Lower lobe of right lung (tissue), 2 donors: ENCODE measurements at places on chromosomes 11 and 22.

DNA sequence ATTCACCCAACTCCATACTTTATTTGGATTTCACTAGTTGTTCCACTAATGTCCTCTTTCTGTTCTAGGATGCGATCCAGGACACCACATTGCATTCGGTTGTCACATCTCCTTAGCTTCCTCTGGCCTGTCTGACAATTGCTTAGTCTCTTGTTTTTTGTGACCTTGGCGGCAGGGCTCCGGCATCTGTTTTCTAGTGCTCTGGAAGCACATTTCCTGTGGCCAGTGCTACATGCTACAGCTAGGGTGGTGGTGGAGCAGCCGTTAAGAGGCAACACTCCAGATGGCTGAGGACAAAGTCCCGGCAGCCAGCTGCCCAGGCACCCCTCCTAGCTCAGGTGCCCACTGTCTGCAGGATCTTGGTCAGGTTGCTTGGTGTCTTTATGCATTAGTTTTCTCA is 6.8 kb downstream of the STX3 start:
- DNase-seq = no peak

GRCh38 chr11:68266936-68267880 is 4.6 kb downstream of the C11orf24 start:
- no peak for DNase-seq

DNA sequence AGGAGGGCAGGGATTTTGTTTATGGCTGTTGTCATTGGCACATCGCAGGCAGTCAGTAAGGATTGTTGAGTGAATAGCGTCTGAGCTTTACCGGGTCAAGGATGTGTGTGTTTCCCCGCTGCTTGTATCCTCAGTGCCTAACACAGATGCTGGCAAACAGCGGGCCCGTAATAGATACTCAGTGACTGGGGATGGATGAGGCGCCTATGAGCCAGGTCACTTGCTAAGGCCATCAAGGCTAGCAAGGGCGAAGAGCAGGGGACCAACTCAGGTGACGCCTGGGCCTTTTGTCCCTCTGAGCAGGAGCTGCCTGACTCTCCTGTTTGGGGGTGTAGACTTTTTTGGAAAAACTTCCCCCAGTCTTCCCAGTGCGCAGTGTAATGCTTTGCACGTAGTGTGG is 118.1 kb downstream of the HIPK3 start:
- no peak for DNase-seq

- peak; percentile 30 for DNase-seq
Measured at GRCh38 chr11:69434471-69434931, 47.0 kb upstream of the LINC01488 start.

GRCh38 chr11:111982019-111982464 is 43.2 kb upstream of the DLAT start:
- peak; percentile 75 for DNase-seq

DNA sequence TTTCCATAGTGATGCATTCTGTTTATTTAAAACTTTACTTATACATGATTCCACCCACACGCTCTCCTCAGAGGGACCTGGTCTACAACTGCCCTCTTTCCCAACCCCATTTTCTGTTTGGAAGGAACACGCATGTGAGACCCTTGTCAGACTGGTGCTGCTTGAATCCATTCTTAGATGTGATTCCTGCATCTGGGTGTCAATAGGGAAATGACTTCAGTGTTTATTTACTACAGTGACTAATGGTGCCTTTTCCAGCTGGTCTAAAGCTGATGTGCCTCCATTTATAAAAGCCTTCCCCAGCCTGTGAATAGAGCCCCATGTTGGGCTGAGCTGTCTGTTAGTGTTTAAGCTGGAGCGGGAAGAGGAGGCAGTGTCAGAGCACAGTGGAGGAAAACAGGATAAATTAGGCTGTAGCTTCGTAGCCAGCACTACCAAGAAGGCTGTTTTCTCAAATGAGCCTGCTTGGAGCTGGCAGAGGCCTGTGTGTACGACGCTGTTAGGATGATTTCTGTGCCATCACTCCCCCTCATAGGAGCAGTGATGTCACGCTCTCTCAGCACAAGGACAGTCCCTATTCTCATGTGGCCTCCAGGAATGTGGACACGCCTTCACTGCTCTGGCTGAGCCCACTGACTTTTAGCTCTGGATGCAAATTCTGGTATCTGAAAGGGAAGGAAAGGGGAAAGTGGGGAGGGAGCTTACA is 18.9 kb upstream of the C11orf96 start:
- DNase-seq = no peak

DNA sequence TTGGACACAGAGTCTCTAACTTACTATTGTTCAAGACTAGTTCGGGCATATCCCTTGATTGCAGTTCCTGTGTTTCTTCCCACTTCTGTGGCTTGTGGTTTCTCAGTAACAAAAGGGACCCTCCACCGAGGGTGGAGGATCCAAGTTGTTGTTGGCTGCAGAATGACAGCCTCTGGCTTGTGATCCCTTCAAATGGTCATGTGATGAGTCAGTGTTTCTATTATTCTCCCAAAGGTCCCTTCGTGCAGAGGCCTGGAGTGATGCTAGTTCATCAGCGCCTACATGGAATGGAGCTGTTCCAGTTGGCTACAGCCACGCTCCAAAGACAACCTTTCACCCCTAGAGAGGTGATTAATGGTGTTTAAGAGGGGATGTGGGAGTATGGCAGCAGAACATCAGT is 2.6 kb upstream of the VWCE start:
- DNase-seq = no peak

GRCh38 chr22:17085277-17086181 is 729 bp downstream of the IL17RA start:
- DNase-seq = peak; percentile 73

GRCh38 chr11:130705670-130706421 is 210.4 kb downstream of the SNX19 start:
- no peak for DNase-seq

- no peak for DNase-seq
Measured at GRCh38 chr22:37084385-37084784, 25.1 kb downstream of the TMPRSS6 start.

DNA sequence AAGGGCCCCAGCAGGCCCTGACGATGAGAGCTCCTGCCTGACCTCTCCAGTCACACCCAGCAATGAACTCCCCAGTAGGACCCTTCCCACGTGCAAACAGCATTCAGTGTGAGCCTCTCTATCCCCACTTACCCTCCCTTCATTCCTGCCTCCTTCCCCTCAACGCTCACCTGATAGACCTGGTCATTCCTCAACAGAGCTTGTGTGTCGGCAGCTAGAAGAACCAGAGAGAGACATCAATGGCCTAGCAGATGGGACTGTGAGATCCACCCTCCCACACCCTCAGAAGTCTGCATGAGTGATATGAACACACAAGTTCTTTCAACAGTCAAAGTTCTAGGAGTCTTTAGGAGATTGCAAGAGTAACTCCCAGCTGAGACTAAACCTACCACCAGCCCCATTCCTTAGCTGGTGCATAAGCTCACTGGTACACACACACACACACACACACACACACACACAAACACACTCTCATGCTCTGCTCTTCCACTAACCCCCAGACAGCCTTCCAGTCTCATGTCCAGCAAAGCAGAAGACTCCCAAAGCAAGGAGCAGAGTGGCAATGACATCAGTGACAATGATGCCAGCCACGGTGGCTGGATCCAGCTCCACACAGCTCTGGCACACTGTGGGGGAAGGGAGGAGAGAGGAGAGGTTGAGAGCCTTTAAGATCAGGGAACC is 3.1 kb downstream of the CD3D start:
- DNase-seq = no peak

DNA sequence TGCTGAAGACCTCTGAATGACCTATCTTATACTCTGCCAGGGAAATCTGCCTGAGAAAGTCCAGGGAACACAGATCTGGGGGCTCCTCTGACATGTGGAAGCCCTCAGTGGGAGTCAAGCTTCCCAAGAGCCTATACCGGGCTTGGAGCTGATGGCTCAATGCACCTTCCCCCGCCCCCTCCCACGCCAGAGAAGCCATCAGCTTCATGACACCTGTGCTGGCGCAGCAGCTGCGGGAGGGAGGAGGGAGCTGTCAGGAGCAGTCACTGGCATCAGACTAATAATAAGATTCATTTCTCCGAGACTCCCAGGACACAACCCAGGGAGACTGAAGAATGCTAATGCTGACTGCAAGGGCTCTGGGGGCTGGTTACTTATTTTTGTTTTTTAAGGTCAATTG is 47.8 kb downstream of the SPATA19 start:
- DNase-seq = no peak

GRCh38 chr22:45026511-45026910 is 16.7 kb upstream of the PHF21B start:
- no peak for DNase-seq
